ENCODE measurements at places on chromosomes 2 and 18. TPM values are rescaled to one million over a fixed set of nuclear protein-coding genes. Genes with fewer than 3 reads are reported as not detected.

- no peak for DNase-seq
These were observed 452.3 kb upstream of the ID2 start for GRCh38 chr2:8229546-8229986.

GRCh38 chr2:9401646-9402371 is 21.5 kb downstream of the ITGB1BP1 start:
- DNase-seq: no peak

GRCh38 chr18:3085612-3086011 is 72.7 kb upstream of the LPIN2 start:
- DNase-seq: no peak

DNA sequence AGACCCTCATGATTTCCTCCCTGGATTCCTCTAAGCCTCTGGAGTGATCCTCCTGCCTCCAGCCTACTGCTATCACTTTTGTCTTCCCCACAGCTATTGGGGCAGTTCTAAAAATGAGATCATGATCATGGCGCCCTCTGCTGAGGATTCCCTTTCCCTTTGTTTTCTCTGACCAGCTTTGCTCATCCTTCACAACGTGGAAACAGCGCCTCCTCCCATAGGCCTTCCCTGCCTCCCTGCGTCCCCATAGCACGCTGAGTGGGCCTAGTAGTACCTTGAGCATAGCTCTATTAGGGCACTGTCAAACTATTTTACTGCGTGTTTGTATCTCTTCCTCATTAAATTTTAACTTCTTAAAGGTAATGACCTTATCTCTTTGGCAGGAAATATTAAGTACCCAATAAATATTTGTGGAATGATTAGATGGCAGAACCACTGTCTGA is 207.0 kb upstream of the FANCL start:
- no peak for DNase-seq

DNA sequence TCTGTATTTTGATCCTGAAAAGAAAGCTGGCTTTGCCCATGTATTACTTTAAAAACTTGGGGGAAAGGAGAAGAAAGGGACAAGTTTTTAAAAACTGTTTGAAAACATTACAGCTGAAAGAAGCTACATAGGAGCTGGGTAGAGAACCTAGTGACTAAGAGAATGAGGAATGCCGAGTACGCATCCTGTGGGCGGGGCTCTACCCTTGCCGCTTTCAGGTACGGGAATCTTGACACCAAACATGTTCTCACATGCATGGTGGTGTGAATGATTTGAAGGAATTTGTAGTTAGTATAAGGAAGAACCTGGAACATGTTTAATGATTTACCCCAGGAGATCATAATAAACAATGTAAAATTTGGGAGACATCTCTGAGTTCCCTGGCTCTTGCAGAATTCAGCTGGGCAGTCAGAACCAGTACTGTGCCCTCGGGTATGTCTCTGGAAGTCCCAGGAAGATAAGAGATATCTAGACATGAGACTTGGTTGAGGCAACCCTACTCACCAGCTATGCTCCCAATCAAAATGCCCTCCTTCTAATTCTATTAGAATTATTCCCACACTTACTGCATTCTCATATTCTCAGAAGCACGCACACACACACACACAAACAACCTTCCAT is 16.5 kb upstream of the TGFA start:
- peak; percentile 49 for DNase-seq

- DNase-seq: no peak
These were observed 287.1 kb upstream of the ID2 start for GRCh38 chr2:8394569-8395359.

DNA sequence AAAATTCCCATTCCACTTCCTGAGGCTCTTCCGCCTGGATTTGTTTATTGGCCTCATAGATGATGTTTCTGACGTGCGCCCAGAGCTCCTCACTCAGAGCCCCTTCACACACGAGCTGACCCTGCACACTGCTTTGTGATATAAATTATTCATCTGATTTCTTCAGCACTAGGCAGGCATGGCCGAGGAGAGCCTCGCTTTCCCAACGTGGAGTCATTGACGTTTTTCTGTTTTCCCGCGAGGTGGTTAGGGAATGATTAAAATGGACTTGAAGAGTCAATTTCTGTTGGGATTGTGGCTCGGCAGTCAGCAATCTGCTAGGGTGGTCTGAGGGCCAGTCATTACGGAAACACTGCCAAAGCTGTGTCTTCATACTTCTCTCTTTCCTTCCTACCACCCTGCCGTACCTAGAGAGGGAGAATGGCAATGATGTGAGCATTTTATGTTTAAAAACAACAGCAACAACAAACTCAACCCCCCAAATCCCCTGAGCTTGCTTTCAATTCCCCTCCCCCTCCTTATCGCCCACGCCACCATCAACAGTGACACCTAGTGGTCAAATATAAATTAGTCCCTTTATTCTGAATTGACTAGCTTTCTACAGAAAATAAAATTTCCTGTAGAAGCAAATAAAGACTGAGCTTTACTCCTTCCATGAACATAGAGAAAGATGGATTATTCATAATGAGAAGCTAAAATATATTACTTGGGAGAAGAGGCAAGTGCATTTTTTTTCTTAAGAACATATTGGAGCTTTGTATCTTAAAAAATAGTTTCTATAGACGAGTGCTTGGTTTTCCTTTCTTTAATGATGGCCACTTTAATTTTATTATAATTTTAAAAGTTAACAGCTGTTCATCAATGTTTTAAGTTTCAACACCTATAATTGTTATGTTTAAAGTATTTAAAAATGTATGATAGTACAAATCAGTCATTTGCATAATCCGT is 285.1 kb downstream of the MTX2 start:
- DNase-seq: peak; percentile 80

DNA sequence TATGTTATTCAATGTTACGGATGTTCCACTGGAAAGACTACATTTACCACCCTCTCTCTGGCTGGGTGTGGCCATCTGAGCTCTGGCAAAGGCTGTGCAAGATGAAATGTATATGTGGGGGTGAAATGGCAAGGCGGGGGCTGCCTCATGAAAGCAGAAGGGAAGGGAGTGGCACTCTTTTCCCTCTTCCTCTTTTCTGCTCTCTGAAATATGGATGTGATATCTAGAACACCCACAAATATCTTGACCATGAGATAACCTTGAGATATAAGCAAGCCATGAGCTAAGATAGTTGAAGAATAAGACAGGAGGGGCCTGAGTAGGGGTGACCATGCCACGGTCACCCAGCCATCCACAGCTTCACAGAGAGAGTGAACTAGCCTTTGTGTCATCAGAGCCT is 367.8 kb upstream of the ID2 start:
- DNase-seq: no peak

- DNase-seq: no peak
These were observed 70.4 kb upstream of the ST6GAL2 start for GRCh38 chr2:106956416-106956815.

DNA sequence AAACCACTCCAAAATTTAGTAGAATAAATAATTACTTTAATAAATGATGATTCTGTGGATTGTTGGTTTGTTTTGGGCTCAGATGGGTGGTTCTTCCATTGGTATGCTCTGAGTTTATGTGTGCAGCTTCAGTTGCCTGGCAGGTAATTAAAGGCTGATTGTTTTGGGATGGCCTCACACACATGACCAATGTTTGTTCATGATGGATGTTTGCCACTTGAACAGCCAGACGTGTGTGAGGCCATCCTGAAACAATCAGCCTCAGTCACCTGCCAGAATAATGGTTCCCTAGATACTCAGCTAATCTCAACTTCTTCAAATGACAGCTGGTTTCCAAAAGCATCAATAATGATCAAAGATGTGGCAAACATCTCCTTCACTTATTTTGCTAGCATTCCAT is 352.5 kb upstream of the GULP1 start:
- DNase-seq: no peak

- DNase-seq: no peak
These were observed 186.2 kb upstream of the GCFC2 start for GRCh38 chr2:75896779-75897366.

DNA sequence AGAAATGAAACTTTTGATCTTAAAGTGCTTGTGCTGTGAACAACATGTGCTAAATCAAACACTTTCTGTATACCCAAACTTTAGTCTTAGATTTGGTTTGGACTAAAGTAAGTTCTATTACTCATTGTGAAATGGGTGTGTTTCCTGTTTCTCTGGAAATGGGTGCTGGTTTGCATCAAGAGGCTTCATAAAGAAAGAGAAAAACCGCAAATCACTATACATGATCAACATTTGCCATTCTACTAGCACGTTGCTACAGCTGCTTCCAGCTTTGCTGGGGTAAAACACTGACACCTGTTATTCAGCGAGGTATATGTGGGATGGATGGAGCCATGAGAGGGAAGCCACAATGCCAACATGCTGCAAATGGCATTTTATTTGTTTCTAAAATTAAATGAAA is 547.0 kb upstream of the ACVR2A start:
- no peak for DNase-seq

- DNase-seq: no peak
These were observed 178.2 kb downstream of the ANAPC1 start for GRCh38 chr2:111705711-111706336.

GRCh38 chr18:9961041-9961440 is 47.2 kb downstream of the VAPA start:
- no peak for DNase-seq

GRCh38 chr2:31302940-31303563 is 69.1 kb downstream of the EHD3 start:
- no peak for DNase-seq

- no peak for DNase-seq
These were observed 348.6 kb upstream of the SALL3 start for GRCh38 chr18:78630981-78631510.

DNA sequence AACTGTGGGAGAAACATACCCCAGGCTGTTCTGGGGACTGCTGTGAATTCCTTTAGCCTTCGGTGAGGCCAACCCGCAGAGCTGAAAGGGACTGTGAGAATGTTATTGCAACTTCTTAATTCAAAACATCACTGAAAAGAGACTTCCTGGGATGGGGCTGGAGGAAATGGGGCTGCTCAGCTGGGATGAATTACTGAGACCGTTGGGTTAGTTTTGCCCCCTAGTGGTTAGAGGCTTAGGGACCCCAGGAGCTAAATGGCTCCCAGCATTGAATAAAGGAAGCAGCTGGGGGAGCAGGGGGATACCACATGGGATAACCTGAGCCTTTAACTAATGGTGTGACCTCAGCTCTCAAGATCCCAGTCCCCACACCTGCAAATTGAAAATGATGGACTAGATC is 941.1 kb upstream of the FANCL start:
- DNase-seq: no peak

GRCh38 chr2:102191501-102191900 is 4.7 kb downstream of the IL1RL2 start:
- no peak for DNase-seq

DNA sequence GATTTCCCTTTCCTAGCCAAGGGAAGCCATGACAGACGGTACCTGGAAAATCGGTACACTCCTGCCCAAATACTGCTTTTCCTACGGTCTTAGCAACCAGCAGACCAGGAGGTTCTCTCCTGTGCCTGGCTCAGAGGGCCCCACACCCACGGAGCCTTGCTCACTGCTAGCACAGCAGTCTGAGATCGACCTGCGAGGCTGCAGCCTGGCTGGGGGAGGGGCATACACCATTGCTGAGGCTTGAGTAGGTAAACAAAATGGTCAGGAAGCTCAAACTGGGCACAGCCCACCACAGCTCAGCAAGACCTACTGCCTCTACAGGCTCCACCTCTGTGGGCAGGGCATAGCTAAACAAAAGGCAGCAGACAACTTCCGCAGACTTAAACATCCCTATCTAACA is 6.8 kb upstream of the CD207 start:
- DNase-seq: no peak

DNA sequence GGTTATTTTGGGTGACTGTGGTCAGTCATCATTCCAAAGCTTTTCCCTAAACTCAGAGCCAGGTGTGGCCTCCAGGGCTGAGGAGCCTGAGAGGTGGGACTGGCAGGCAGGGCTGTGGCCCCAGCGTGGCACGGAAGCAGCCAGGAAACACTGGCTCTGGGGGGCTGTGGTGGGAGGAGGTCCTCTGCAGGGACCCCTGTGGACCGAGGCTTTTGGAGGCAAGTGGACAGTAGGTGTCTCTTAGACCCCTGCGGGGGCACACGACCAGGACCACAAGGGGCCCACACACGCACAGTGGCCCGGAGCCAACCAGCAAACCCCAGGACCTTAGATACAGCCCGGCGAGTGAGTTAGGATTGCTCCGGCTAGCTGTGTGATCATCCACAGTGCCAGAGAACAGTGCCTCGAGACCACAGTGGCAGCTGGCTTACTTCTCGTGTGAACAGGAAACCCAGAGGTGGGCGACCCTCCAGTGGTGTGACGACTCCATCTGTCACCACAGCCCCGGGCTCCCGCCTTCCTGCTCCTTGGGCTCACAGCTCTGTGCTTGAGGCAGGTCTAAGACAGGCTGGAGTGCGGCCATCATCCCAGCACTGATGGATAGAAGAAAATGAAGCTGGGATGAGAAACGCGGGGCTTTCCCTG is 1.6 kb upstream of the RTP5 start:
- DNase-seq: no peak

DNA sequence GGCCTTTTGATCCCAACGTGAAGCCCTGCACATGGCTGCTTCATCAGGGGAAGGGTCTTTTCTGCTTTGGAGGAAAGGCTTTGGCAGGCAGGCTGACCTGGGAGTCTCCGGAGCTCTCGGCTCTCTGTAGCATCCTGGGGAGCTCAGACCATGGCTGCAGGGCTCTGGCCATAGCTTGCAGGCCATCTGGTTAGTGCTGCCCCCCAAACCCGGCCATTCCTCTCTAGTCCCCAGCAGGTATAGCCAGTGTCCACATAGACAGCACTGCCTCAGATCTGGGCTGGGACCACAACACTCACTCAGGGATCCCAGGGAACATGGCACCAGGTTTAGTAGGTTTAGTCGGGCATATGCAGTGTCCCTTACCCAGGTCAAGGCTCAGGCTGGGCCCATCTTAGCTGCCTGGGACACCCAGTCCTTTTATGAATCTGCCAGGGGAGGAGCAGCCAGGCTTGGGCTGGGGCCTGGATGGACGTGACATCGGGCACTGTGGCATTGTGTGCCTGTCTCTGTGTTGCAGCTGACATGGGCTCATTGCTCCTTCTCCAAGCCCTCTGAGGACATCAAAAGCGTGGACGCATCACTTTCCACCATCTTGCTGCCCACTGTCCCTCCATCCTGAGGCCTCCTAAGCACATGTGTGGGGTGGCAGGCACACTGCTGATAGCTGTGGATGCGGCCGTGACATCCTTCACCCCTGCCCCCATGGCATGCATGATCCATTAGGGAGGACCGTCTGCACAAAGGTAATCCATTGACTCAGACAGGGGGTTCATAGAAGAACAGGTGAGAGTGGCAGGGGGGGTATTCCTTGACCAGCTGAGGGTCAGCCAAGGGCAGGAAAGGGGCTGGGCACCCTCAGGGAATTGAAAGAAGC is 19.2 kb upstream of the GPR35 start:
- DNase-seq: no peak

- no peak for DNase-seq
These were observed 1.5 kb upstream of the FLACC1 start for GRCh38 chr2:201358684-201359083.

- no peak for DNase-seq
These were observed 139.5 kb upstream of the RND3 start for GRCh38 chr2:150626934-150627411.

Gene KLHL41
- 4.8 TPM for polyA plus RNA-seq

Gene EFHD1
- 22.1 TPM for polyA plus RNA-seq

Gene ACMSD
- polyA plus RNA-seq: not detected

Gene BZW1
- polyA plus RNA-seq: 126 TPM

Gene TUBB8B
- polyA plus RNA-seq: 0.28 TPM

Gene TTR
- 0.82 TPM for polyA plus RNA-seq

Gene CLEC4F
- 0.03 TPM for polyA plus RNA-seq

Gene IL1RL2
- 0.33 TPM for polyA plus RNA-seq

Gene TMEM182
- 2.0 TPM for polyA plus RNA-seq
